ENCODE measurements at places on chromosomes 4 and X.

GRCh38 chr4:7553280-7553679 lies 118.5 kb upstream of the PSAPL1 start:
- no peaks in the 10 kb centered on the region for H3K4me1 ChIP-seq
- no peaks in the 10 kb centered on the region for H3K27me3 ChIP-seq
- no peak overlapping the region for H3K27ac ChIP-seq
- H3K36me3 ChIP-seq = no peaks in the 10 kb centered on the region
- DNase-seq = no peak

- H3K27ac ChIP-seq = no peak overlapping the region
- no peaks in the 10 kb centered on the region for H3K36me3 ChIP-seq
- no peak for DNase-seq
- H3K4me1 ChIP-seq = no peaks in the 10 kb centered on the region
- H3K27me3 ChIP-seq = no peaks in the 10 kb centered on the region
Measured at GRCh38 chrX:51144828-51145442, 187.7 kb upstream of the NUDT10 start.

DNA sequence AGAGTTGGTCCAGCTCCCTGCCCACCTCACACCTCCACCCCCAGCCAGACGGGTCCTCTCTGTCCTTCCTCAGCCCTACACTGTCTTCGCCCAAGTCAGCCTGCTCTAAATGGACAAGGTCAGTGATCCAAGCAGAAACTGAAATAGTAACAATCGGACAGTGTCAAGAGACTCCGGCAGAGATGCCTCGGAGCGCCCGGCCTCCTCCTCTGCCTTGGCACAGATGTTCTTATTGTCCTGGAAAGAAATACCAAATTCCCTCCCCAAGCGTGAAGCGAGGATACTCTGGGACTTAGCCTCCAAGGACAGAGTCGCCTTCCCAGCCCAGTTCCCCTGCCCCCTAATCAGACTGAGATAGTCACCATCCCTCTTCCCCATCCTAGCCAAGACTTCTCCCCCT lies 28.5 kb downstream of the UTP14A start:
- H3K36me3 ChIP-seq = no peaks in the 10 kb centered on the region
- H3K27ac ChIP-seq = no peak overlapping the region
- no peaks in the 10 kb centered on the region for H3K27me3 ChIP-seq
- DNase-seq = no peak

GRCh38 chr4:91330555-91331137 lies 973.1 kb upstream of the GRID2 start:
- no peaks in the 10 kb centered on the region for H3K4me1 ChIP-seq
- H3K4me3 ChIP-seq = no peak overlapping the region
- no peak for DNase-seq
- H3K27ac ChIP-seq = no peak overlapping the region

DNA sequence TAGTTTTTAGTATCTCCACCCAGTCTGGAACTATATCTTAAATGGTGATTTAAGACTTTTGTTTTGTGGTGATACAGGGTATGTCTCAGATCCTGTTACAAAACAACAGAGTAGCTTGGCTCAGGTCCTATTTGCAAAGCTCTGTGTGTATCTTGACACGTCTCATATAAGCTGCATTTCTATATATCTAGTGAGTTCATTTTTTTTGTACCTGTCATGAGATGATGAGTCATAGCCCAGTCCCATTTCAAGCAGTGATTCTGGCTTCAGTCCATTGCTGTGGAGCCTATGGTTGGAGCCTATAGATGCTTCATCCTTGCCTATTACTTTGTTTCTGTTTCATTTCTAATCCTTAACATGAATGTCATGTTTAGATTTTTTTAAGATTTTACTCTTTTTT lies 23.0 kb downstream of the GRXCR1 start:
- no peak for DNase-seq
- no peak overlapping the region for H3K4me3 ChIP-seq
- no peaks in the 10 kb centered on the region for H3K36me3 ChIP-seq

DNA sequence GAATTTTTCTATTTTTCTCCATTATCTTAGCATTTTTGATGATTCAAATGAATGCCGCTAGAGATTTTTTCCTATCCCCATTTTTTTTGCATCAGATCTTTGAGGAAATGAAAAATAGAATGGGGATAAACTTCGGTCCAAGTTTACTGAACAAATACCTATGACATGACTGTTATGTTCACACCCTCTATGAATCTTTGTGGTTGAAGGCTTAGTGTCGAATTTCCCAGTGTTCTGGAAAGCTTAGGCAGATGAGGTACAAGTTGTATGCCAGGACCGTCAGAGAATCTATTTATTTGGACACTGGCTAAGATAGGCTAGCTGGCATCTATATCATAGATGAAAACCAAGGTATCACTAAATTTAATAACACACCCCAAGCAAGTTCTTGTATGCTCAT lies 123.4 kb downstream of the SPCS3 start:
- H3K36me3 ChIP-seq = no peaks in the 10 kb centered on the region
- no peak overlapping the region for H3K4me3 ChIP-seq
- H3K27ac ChIP-seq = no peak overlapping the region
- DNase-seq = no peak

- no peak overlapping the region for H3K27ac ChIP-seq
- no peaks in the 10 kb centered on the region for H3K4me1 ChIP-seq
- no peak for DNase-seq
- no peaks in the 10 kb centered on the region for H3K27me3 ChIP-seq
- H3K36me3 ChIP-seq = no peaks in the 10 kb centered on the region
Measured at GRCh38 chrX:139850968-139851367, 81.9 kb downstream of the ATP11C start.

GRCh38 chrX:101411984-101412383 lies 4.0 kb downstream of the HNRNPH2 start:
- H3K4me3 ChIP-seq = no peak overlapping the region
- H3K27ac ChIP-seq = no peak overlapping the region
- DNase-seq = no peak
- no peaks in the 10 kb centered on the region for H3K36me3 ChIP-seq
- H3K27me3 ChIP-seq = no peaks in the 10 kb centered on the region

GRCh38 chr4:81052119-81053068 lies 21.9 kb downstream of the BMP3 start:
- no peak overlapping the region for H3K27ac ChIP-seq
- no peaks in the 10 kb centered on the region for H3K36me3 ChIP-seq
- no peak overlapping the region for H3K4me3 ChIP-seq
- H3K27me3 ChIP-seq = no peaks in the 10 kb centered on the region

GRCh38 chr4:53747401-53747800 lies 156.1 kb upstream of the LNX1 start:
- no peaks in the 10 kb centered on the region for H3K36me3 ChIP-seq
- no peaks in the 10 kb centered on the region for H3K27me3 ChIP-seq
- no peaks in the 10 kb centered on the region for H3K4me1 ChIP-seq

- no peaks in the 10 kb centered on the region for H3K27me3 ChIP-seq
- peak; percentile 52 for DNase-seq
- peaks cover 94% of the 10 kb centered on the region for H3K36me3 ChIP-seq
Measured at GRCh38 chr4:2941138-2942036, 21.8 kb downstream of the NOP14 start.

DNA sequence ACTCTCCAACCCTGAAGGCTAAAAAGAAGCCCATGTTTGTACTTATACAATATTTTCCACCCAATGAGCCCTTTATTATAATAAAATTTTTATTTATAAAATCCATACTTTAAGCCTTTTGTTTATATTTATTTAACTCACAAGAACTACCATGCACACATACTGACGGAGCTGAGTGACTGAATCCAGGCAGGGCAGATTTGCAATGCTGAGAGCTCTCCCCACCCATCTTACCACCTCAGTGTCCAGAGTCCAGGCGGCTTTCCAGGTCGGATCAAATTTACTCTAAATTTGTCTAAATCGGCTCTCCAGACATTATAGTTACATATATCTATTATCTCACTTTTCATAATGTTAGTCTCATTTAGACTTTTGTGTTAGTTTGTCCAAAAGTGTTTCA lies 74.1 kb downstream of the ARHGAP10 start:
- no peak overlapping the region for H3K27ac ChIP-seq
- no peaks in the 10 kb centered on the region for H3K27me3 ChIP-seq
- H3K4me1 ChIP-seq = peaks cover 40% of the 10 kb centered on the region
- DNase-seq = no peak

- DNase-seq = no peak
- H3K36me3 ChIP-seq = no peaks in the 10 kb centered on the region
- H3K27ac ChIP-seq = no peak overlapping the region
- no peaks in the 10 kb centered on the region for H3K4me1 ChIP-seq
- H3K4me3 ChIP-seq = no peak overlapping the region
Measured at GRCh38 chr4:170931321-170931720, 841.6 kb upstream of the AADAT start.

GRCh38 chrX:48934581-48935300 lies 15.9 kb upstream of the PIM2 start:
- DNase-seq = no peak
- peaks cover 6% of the 10 kb centered on the region for H3K4me1 ChIP-seq
- peaks cover 46% of the 10 kb centered on the region for H3K36me3 ChIP-seq
- H3K4me3 ChIP-seq = no peak overlapping the region

- H3K4me1 ChIP-seq = no peaks in the 10 kb centered on the region
- H3K27me3 ChIP-seq = no peaks in the 10 kb centered on the region
- no peaks in the 10 kb centered on the region for H3K36me3 ChIP-seq
- no peak for DNase-seq
Measured at GRCh38 chrX:95346856-95347255, 1337.8 kb upstream of the DIAPH2 start.

GRCh38 chr4:155571184-155571944 lies 95.3 kb upstream of the GUCY1A1 start:
- no peaks in the 10 kb centered on the region for H3K27me3 ChIP-seq
- no peaks in the 10 kb centered on the region for H3K4me1 ChIP-seq
- no peak overlapping the region for H3K27ac ChIP-seq
- H3K4me3 ChIP-seq = no peak overlapping the region
- H3K36me3 ChIP-seq = no peaks in the 10 kb centered on the region

GRCh38 chrX:153379971-153380581 lies 21.1 kb downstream of the PNMA6E start:
- peaks cover 4% of the 10 kb centered on the region for H3K4me1 ChIP-seq
- H3K27me3 ChIP-seq = no peaks in the 10 kb centered on the region
- H3K27ac ChIP-seq = no peak overlapping the region
- no peaks in the 10 kb centered on the region for H3K36me3 ChIP-seq

DNA sequence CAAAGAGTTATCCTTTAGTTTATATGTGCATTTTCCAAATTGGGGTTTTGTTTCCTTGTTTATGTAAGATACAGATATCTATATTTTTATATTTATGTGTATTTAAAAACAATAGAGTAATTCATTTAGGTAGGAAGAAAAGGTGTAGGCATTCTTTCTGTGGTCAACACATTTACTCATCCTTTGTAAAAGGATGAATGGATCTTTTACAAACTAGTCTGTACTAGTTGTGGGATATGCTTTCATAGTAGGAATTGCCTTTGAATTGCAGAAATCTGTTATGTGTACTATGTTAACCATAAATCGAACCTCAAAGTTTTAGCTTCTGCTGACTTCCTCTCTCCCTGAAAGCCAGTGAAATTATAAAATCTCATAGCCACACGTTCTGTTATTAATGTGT lies 128.5 kb downstream of the REPS2 start:
- H3K27me3 ChIP-seq = no peaks in the 10 kb centered on the region
- DNase-seq = no peak
- no peaks in the 10 kb centered on the region for H3K36me3 ChIP-seq
- no peak overlapping the region for H3K4me3 ChIP-seq
- H3K27ac ChIP-seq = no peak overlapping the region

- no peaks in the 10 kb centered on the region for H3K4me1 ChIP-seq
- DNase-seq = no peak
- H3K27me3 ChIP-seq = peaks cover 64% of the 10 kb centered on the region
Measured at GRCh38 chr4:6347511-6348045, 77.9 kb downstream of the WFS1 start.

- no peaks in the 10 kb centered on the region for H3K36me3 ChIP-seq
- H3K4me1 ChIP-seq = no peaks in the 10 kb centered on the region
- no peaks in the 10 kb centered on the region for H3K27me3 ChIP-seq
- no peak for DNase-seq
- H3K27ac ChIP-seq = no peak overlapping the region
Measured at GRCh38 chr4:118224243-118224829, 128.5 kb downstream of the PRSS12 start.

GRCh38 chrX:38985375-38985774 lies 184.1 kb downstream of the MID1IP1 start:
- no peak overlapping the region for H3K27ac ChIP-seq
- no peak for DNase-seq
- H3K4me1 ChIP-seq = no peaks in the 10 kb centered on the region
- H3K36me3 ChIP-seq = no peaks in the 10 kb centered on the region

- H3K27me3 ChIP-seq = no peaks in the 10 kb centered on the region
- H3K4me1 ChIP-seq = no peaks in the 10 kb centered on the region
- H3K36me3 ChIP-seq = no peaks in the 10 kb centered on the region
- H3K4me3 ChIP-seq = no peak overlapping the region
- DNase-seq = no peak
Measured at GRCh38 chr4:243426-243825, 61.8 kb downstream of the ZNF732 start.

GRCh38 chr4:143437476-143437875 lies 76.0 kb upstream of the SMARCA5 start:
- no peak overlapping the region for H3K4me3 ChIP-seq
- H3K4me1 ChIP-seq = peaks cover 16% of the 10 kb centered on the region
- H3K27ac ChIP-seq = no peak overlapping the region
- no peaks in the 10 kb centered on the region for H3K36me3 ChIP-seq
- no peak for DNase-seq

DNA sequence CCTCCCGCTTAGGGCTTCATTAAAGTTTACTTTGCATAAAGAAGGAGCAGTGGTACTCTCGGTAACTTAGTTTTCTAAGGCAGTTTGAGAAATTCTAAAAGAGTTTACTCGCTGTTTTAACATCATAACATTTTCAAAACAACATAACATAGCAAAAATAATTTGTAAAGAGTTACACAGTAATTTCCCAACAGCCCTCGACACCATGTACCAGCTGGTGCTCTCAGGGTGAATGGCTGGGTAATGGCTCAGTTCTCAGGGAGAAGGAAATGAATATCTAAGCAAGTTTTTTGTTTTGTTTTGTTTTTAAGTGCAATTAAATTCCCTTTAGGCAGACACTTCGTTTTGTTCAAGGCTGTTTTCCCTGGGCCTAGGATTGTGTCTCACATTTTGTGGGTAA lies 435.3 kb downstream of the C4orf33 start:
- no peak for DNase-seq
- H3K4me3 ChIP-seq = no peak overlapping the region
- no peaks in the 10 kb centered on the region for H3K4me1 ChIP-seq
- H3K36me3 ChIP-seq = no peaks in the 10 kb centered on the region
- H3K27ac ChIP-seq = no peak overlapping the region
- no peaks in the 10 kb centered on the region for H3K27me3 ChIP-seq

Data from tibial artery (tissue), 4 donors.